ENCODE measurements at places on chromosomes 4 and X.

GRCh38 chrX:12679522-12679921 lies 111.7 kb upstream of the PRPS2 start:
- DNase-seq: no peak

GRCh38 chr4:43855283-43855682 lies 593.3 kb downstream of the KCTD8 start:
- no peak for DNase-seq

DNA sequence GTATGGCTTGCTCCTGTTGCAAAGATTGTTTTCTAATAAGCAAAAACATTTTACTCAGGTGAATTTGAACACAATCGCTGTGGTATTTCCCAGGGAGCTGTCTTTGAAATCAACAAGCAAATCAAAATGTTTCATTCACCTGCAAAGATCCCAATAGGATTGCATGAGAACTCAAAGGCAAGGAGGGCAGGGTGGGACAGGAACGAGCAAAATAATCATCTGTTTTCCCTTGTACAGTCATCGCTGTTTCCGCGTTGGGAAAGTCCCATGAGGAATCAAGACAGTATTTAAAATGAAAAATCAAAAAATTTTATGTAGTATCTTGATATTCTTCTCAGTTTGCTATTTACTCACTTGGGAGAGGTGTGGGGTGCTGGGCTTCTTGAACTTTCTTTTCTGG lies 198.8 kb downstream of the STIM2 start:
- no peak for DNase-seq

DNA sequence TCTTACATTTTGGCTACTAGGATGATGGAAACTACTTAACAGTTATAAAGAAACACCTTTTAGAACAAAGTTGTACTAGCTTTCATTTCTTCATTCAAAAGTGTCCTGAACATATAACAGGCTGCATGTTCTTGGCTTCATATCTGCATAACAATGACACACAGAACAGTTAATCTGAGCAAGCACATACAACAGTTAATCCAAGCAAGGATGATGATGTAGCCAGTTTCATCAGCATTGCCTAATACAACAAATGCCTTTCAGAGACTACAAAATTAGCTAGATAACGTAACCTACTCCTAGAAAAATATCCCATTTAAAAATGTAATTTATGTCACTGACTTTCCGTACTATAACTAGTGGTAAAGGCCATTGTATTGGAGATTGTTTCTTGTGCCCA lies 182.1 kb downstream of the SCFD2 start:
- DNase-seq: no peak

DNA sequence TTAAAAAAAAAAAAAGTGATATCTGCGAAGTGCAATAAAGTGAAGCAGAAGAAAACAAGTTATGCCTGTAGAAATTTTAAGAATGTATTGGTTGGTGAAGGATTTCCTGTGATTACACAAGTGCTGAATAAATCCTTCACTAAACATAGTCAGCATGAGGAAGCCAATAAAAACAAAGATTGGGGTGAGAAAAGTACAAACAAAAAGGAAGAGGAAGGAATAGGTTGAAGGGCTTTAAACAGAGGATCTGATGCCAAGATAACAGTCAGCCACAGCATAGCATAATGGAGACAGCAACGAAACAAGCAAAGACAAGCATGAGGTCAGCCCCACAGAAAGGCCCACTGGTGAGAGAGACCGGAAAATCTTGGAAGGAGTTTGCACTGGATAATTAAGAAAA lies 372.2 kb downstream of the ADAM29 start:
- DNase-seq: no peak

- DNase-seq: no peak
Observed at GRCh38 chrX:13304052-13304451, 15.8 kb downstream of the ATXN3L start.

- DNase-seq: no peak
Observed at GRCh38 chr4:574346-575161, 1.5 kb downstream of the TMEM271 start.

GRCh38 chr4:82171531-82172155 lies 202.1 kb downstream of the HNRNPD start:
- DNase-seq: no peak

Measured in activated T-cell treated with anti-CD3 and anti-CD28 coated beads for 48 hours (primary cell).